A549 treated with CpdA at 1 μM for 4 hours (cell line): ENCODE measurements at places on chromosomes 4 and X. TPM values are rescaled to one million over a fixed set of nuclear protein-coding genes. Genes with fewer than 3 reads are reported as not detected.

Gene SASH3
- total RNA-seq = not detected in 5 replicates

Gene ARR3
- total RNA-seq = not detected in 5 replicates

Gene PNCK
- 0.22 to 0.86 TPM (median 0.52 TPM) in 4 of 5 replicates, not detected in the other for total RNA-seq

Gene CT47B1
- not detected in 5 replicates for total RNA-seq

Gene PDLIM3
- 0.13 to 0.31 TPM (median 0.20 TPM) in 4 of 5 replicates, not detected in the other for total RNA-seq

Gene FGA
- total RNA-seq = 5.8 to 8.7 TPM (median 6.3 TPM) in 5 replicates

Gene DUSP21
- total RNA-seq = not detected in 5 replicates

Gene IL15
- 9.5 to 11.2 TPM (median 10.1 TPM) in 5 replicates for total RNA-seq

Gene TMEM255A
- 0.06 to 0.15 TPM (median 0.10 TPM) in 5 replicates for total RNA-seq

Gene GPRASP2
- 4.7 to 7.2 TPM (median 6.9 TPM) in 5 replicates for total RNA-seq

Gene ZNF718
- total RNA-seq = 0.43 to 0.79 TPM (median 0.58 TPM) in 5 replicates

Gene TREX2
- 0.78 to 2.2 TPM (median 1.6 TPM) in 5 replicates for total RNA-seq

Gene CITED1
- 0.77 to 1.1 TPM (median 0.92 TPM) in 5 replicates for total RNA-seq

Gene CENPVL2
- not detected in 5 replicates for total RNA-seq

Gene SAGE1
- total RNA-seq = 0.02 to 0.07 TPM (median 0.05 TPM) in 3 of 5 replicates, not detected in the others

Gene SHROOM2
- total RNA-seq = 0.24 to 0.44 TPM (median 0.30 TPM) in 5 replicates

Gene NWD2
- total RNA-seq = not detected in 5 replicates

Gene HSFX3
- total RNA-seq = not detected in 5 replicates

Gene MAPK10
- 0.34 to 0.66 TPM (median 0.44 TPM) in 5 replicates for total RNA-seq

Gene TRAM1L1
- 0.51 to 1.0 TPM (median 0.65 TPM) in 5 replicates for total RNA-seq

Gene ERCC6L
- 11.5 to 17.5 TPM (median 12.8 TPM) in 5 replicates for total RNA-seq

Gene MAGEA9B
- not detected in 5 replicates for total RNA-seq

Gene RHOXF1
- total RNA-seq = not detected in 5 replicates

Gene YIPF7
- total RNA-seq = not detected in 5 replicates

Gene P2RY10
- total RNA-seq = not detected in 5 replicates

Gene SPANXA2
- total RNA-seq = 0.21 to 0.27 TPM (median 0.21 TPM) in 3 of 5 replicates, not detected in the others

Gene MND1
- total RNA-seq = 12.3 to 16.2 TPM (median 13.8 TPM) in 5 replicates

Gene TGIF2LX
- not detected in 5 replicates for total RNA-seq

Gene RADX
- total RNA-seq = 0.05 to 0.12 TPM (median 0.06 TPM) in 3 of 5 replicates, not detected in the others

Gene PAGE2B
- total RNA-seq = not detected in 5 replicates

Gene PABPC4L
- total RNA-seq = 0.03 to 0.14 TPM (median 0.10 TPM) in 5 replicates

Gene HAND2
- 0.14 to 0.66 TPM (median 0.36 TPM) in 5 replicates for total RNA-seq

Gene GAGE12G
- not detected in 5 replicates for total RNA-seq

Gene ZAR1
- total RNA-seq = 0.09 to 0.10 TPM in 2 of 5 replicates, not detected in the others

Gene UCHL1
- total RNA-seq = 924 to 990 TPM (median 959 TPM) in 5 replicates

Gene TLR2
- 0.12 to 0.18 TPM (median 0.14 TPM) in 4 of 5 replicates, not detected in the other for total RNA-seq

Gene RAB33A
- total RNA-seq = 0.14 to 0.47 TPM (median 0.28 TPM) in 5 replicates

Gene AMBN
- not detected in 5 replicates for total RNA-seq
